Activated naive CD8-positive, alpha-beta T cell treated with anti-CD3 and anti-CD28 coated beads for 36 hours (primary cell): ENCODE measurements at places on chromosomes 6 and 20. TPM values are rescaled to one million over a fixed set of nuclear protein-coding genes. Genes with fewer than 3 reads are reported as not detected.
A peak's percentile ranks its signal among the peaks of the same experiment; 100 is the strongest.

Gene HLA-DRA
- total RNA-seq = 9.8 TPM

DNA sequence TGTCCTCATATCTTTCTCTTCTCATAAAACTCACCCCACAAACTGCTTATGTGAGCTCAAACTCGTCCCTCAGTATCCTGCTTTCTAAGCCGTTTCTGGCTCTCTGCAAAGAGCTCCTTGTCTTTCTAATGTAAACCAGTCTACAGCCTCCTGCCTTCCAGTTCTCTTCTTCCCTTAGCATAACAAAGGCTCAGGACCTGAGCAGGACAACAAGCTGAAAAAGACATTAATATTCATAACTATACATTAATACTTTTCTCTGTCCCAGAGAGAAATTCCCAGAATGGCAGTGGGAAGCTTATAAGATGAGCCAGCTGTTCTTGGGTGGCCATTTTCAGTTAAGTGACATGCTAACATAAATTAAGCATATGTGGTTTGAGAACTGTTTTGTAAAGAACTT, 207.0 kb upstream of the TCF21 start:
- H3K4me1 ChIP-seq = no peaks in the 10 kb centered on the region
- H3K4me3 ChIP-seq = no peak overlapping the region
- no peaks in the 10 kb centered on the region for H3K36me3 ChIP-seq
- H3K27ac ChIP-seq = no peak overlapping the region
- DNase-seq = no peak
- H3K27me3 ChIP-seq = peaks cover 5% of the 10 kb centered on the region

Gene NOX3
- total RNA-seq = not detected

- H3K36me3 ChIP-seq = no peaks in the 10 kb centered on the region
- no peak overlapping the region for H3K4me3 ChIP-seq
- H3K27ac ChIP-seq = no peak overlapping the region
- no peak for DNase-seq
- no peaks in the 10 kb centered on the region for H3K27me3 ChIP-seq
These were observed 13.3 kb downstream of the GGT7 start for GRCh38 chr20:34859367-34859766.

DNA sequence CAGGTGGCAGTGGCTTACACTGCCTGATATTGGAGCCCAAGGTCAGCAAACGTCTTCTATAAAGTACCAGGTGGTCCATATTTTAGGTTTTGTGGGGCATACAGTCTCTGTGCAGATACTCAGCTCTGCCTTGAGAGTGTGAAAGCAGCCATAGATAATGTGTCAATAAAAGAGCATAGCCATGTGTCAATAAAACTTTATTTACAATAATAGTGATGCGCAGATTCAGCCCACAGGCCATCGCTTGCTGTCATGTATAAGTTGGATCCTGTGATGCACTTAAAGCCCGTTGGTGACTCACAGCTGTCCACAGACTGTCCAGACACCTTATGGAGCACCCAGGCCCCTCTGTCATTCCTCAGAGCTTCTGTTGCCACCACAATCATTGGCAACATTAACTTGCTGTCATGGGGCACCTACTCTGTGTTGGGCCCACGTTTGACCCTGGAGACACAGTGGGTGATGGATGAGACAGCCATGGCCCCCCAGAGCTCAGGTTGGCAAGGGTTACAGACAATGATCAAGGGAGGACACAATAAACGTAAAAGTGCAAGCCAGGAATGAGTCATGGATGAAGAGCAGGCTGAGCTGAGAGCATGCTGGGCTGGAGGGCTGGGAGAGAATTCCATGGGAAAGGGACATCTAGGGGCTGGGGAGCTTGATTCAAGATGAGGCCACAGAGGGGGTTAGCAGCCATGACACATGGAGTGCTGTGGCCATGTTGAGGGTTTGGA, 173.6 kb downstream of the TAF4 start:
- no peak overlapping the region for H3K4me3 ChIP-seq
- no peaks in the 10 kb centered on the region for H3K36me3 ChIP-seq
- DNase-seq = no peak
- H3K4me1 ChIP-seq = peaks cover 1% of the 10 kb centered on the region

Gene OPRM1
- total RNA-seq = not detected

Gene C6orf52
- total RNA-seq = 6.3 TPM

DNA sequence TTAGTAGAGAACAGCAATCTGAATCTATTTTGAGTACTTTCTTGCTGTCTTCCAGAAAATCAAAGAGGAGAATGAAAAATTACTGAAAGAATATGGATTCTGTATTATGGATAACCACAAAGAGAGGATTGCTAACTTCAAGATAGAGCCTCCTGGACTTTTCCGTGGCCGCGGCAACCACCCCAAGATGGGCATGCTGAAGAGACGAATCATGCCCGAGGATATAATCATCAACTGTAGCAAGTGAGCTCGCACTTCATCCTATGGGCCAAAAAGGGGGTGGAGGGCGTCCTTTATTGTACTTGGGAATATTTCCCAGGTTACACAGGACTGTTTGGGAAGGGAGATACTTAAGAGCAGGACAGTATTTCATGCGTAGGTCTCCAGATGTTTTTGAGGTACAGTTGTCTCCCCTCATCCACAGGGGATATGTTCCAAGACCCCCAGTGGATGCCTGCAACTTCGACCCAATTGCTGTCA, 37.3 kb upstream of the PLCG1 start:
- H3K4me1 ChIP-seq = peaks cover 2% of the 10 kb centered on the region
- H3K36me3 ChIP-seq = peaks cover 26% of the 10 kb centered on the region
- no peaks in the 10 kb centered on the region for H3K27me3 ChIP-seq
- H3K27ac ChIP-seq = no peak overlapping the region

Gene GSTA3
- total RNA-seq = not detected

- H3K4me3 ChIP-seq = no peak overlapping the region
- no peak for DNase-seq
- H3K27me3 ChIP-seq = no peaks in the 10 kb centered on the region
- no peak overlapping the region for H3K27ac ChIP-seq
- no peaks in the 10 kb centered on the region for H3K4me1 ChIP-seq
These were observed 7.1 kb upstream of the TSPYL1 start for GRCh38 chr6:116286773-116287358.

GRCh38 chr6:38957426-38957825, 91.2 kb upstream of the GLP1R start:
- no peak overlapping the region for H3K4me3 ChIP-seq
- no peaks in the 10 kb centered on the region for H3K36me3 ChIP-seq
- H3K27me3 ChIP-seq = peaks cover 10% of the 10 kb centered on the region
- no peak for DNase-seq
- H3K4me1 ChIP-seq = no peaks in the 10 kb centered on the region
- no peak overlapping the region for H3K27ac ChIP-seq

- DNase-seq = no peak
- H3K4me1 ChIP-seq = peaks cover 13% of the 10 kb centered on the region
- H3K36me3 ChIP-seq = peaks cover 6% of the 10 kb centered on the region
- H3K4me3 ChIP-seq = no peak overlapping the region
These were observed 128.8 kb downstream of the FOXO3 start for GRCh38 chr6:108689272-108690161.

GRCh38 chr20:13296070-13296469, 75.0 kb downstream of the ISM1 start:
- H3K36me3 ChIP-seq = no peaks in the 10 kb centered on the region
- DNase-seq = no peak
- H3K27ac ChIP-seq = no peak overlapping the region
- H3K4me1 ChIP-seq = no peaks in the 10 kb centered on the region
- no peak overlapping the region for H3K4me3 ChIP-seq

GRCh38 chr6:33093855-33094254, 18.1 kb downstream of the HLA-DPB1 start:
- DNase-seq = no peak
- H3K27me3 ChIP-seq = peaks cover 13% of the 10 kb centered on the region
- no peak overlapping the region for H3K4me3 ChIP-seq

Gene GSTA2
- not detected for total RNA-seq

Gene SMOC2
- total RNA-seq = not detected

- H3K4me1 ChIP-seq = no peaks in the 10 kb centered on the region
- H3K27ac ChIP-seq = no peak overlapping the region
- no peaks in the 10 kb centered on the region for H3K36me3 ChIP-seq
- no peaks in the 10 kb centered on the region for H3K27me3 ChIP-seq
- no peak overlapping the region for H3K4me3 ChIP-seq
- DNase-seq = no peak
These were observed 13.9 kb upstream of the CCN5 start for GRCh38 chr20:44701118-44701857.

GRCh38 chr6:148110925-148111324, 231.7 kb upstream of the SASH1 start:
- H3K4me3 ChIP-seq = no peak overlapping the region
- no peaks in the 10 kb centered on the region for H3K36me3 ChIP-seq
- no peaks in the 10 kb centered on the region for H3K4me1 ChIP-seq
- DNase-seq = no peak
- no peak overlapping the region for H3K27ac ChIP-seq
- peaks cover 13% of the 10 kb centered on the region for H3K27me3 ChIP-seq

GRCh38 chr6:38152620-38153019, 333.1 kb downstream of the ZFAND3 start:
- H3K4me3 ChIP-seq = no peak overlapping the region
- H3K27me3 ChIP-seq = no peaks in the 10 kb centered on the region
- H3K27ac ChIP-seq = no peak overlapping the region
- peaks cover 1% of the 10 kb centered on the region for H3K36me3 ChIP-seq
- DNase-seq = no peak

DNA sequence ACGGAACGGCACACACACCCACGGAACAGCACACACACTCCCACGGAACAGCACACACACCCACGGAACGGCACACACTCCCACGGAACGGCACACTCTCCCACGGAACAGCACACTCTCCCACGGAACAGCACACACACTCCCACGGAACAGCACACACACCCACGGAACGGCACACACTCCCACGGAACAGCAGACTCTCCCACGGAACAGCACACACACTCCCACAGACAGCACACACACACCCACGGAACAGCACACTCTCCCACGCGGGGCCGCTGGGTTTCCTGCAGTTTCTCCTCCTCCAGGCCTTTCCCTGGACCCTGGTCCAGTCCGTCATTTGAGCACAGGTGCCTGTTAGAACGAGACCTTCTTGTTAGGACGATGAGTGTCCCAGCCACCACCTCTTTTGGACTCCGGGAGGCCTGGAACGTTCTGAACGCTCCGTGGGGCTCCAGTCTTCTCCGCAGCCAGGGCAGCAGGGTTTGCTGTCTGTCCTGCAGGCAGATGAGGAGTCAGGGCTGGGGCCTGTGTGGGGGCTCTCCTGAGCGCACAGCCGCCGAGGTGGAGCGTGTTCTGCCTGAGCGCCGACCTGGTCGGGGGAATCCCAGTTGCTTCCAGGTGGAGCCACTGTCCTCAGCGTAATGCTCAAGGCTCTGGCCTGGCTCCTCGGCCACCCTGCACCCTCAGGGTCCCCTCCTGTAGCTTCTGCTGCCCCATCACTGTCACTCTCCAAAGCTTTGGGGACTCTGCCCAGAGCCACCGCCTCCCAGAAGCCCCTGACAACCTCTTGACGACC, 17.6 kb upstream of the TNFRSF6B start:
- no peak overlapping the region for H3K27ac ChIP-seq
- DNase-seq = no peak
- peaks cover 12% of the 10 kb centered on the region for H3K36me3 ChIP-seq
- H3K27me3 ChIP-seq = no peaks in the 10 kb centered on the region
- H3K4me1 ChIP-seq = peaks cover 3% of the 10 kb centered on the region
- no peak overlapping the region for H3K4me3 ChIP-seq

Gene COL9A1
- total RNA-seq = not detected

DNA sequence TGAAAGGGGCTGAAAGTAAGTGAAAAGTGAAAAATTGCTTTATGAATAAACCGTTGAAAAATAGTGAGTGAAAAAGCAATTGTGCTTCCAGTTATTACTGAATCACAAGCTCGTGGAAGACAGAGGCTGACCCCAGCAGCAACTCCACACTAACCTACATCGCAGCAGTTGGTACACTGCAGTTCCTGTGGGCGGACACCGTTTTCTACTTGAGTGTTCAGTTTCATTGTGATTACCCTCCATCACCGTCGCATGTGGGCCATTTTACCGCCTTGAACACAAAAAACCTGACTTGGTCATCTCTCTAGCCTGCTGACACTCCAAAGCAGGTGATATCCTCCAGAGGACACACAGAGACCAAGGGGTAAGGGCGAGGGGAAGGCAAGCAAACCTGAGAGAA, 28.4 kb downstream of the PRDM1 start:
- peaks cover 3% of the 10 kb centered on the region for H3K36me3 ChIP-seq
- peak; percentile 68 for DNase-seq
- H3K27ac ChIP-seq = peak overlapping the region; percentile 84
- peak overlapping the region; percentile 40 for H3K4me3 ChIP-seq

DNA sequence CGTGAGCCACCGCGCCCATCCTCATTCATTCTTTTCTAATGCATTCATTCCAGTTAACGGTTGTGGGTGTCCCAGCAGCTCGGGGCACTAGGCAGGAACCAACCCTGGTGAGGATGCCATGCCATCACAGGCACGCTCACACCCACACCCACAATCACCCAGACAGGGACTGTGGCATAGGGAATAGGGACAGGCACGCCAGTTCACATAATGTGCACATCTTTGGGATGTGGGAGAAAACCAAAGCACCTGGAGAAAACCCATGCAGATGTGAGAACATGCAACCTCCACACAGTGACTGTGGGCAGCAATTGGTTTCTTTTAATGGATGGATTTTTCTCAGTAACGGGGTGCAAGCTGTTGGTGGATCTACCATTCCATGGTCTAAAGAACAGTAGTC, 64.3 kb downstream of the IRF4 start:
- peaks cover 39% of the 10 kb centered on the region for H3K4me1 ChIP-seq
- peak overlapping the region; percentile 93 for H3K27ac ChIP-seq
- H3K4me3 ChIP-seq = no peak overlapping the region
- no peaks in the 10 kb centered on the region for H3K27me3 ChIP-seq
- peaks cover 11% of the 10 kb centered on the region for H3K36me3 ChIP-seq

DNA sequence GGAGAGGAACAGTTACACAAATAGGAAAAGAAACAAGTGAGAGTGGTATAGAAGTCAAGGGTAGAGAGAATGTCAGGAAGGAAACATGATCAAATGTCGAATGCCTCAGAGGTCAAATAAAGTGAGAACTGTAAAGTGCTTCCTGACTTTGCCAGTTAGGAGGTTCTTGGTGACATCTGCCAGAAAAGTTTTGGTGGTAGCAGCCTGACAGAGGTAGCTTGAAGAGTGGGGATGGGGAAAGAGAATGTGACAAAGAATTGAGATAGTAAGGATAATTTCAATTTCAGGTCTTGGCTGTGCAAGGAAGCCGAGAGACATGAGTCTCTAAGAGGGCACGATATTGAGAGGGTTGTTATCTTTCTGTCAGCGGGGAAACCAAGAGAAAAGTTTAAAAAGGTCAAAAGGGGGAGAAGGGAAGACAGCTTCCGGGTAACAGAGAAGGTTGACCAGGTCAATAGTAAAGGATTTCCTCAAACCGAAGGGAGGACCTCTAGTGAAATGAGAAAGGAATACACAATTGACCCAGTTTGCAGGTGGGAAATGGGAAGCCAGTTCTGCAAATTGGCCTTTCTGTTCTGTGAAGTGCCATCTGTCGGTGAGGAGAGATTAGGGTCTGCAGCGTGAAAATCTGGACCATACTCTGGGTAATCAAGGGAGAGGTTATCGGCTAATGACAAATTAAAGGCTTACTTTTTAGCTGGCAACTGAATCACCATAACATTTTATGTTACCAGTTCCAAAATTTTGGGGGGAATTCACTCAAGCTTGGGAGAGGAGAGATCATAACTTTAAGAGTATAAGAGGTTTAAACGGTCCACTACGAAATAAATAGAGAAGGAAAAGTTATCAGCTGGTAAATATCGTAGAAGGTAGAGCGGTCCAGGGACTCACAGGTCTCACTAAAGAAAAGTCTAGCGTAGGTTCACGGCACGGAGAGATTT, 973 bp upstream of the BRD2 start:
- H3K36me3 ChIP-seq = peaks cover 56% of the 10 kb centered on the region
- H3K4me3 ChIP-seq = peak overlapping the region; percentile 94
- H3K27ac ChIP-seq = peak overlapping the region; percentile 98
- no peak for DNase-seq
- peaks cover 40% of the 10 kb centered on the region for H3K4me1 ChIP-seq

- H3K4me1 ChIP-seq = peaks cover 3% of the 10 kb centered on the region
- H3K36me3 ChIP-seq = no peaks in the 10 kb centered on the region
- H3K4me3 ChIP-seq = no peak overlapping the region
- H3K27ac ChIP-seq = no peak overlapping the region
These were observed 74.9 kb upstream of the POU3F2 start for GRCh38 chr6:98759459-98759858.

Gene AK9
- total RNA-seq = 3.1 TPM
